DMS53 (cell line): ENCODE measurements at places on chromosomes 2 and 18.
A peak's percentile ranks its signal among the peaks of the same experiment; 100 is the strongest.

- peak; percentile 55 for DNase-seq
Observed at GRCh38 chr2:113282747-113283533, 4.2 kb upstream of the PAX8 start.

DNA sequence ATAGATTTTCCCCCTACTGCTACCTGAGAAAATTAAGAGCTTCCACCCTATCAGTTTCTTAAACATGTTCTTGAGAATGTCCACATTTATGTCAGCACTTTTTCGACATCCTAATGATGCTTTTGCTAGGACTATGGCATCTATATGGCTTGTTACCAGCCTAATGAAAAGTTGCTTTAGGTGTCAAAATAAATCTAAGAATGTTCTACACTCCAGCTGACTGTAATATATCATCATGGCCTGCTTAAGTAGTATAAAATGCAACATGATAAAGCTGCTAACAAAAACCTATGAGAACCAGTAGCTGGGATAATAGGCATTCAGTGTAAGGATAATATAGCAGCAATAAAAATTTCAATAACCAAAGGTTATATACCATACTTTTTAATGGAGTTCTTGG, 1983.5 kb upstream of the CELF4 start:
- DNase-seq = no peak

DNA sequence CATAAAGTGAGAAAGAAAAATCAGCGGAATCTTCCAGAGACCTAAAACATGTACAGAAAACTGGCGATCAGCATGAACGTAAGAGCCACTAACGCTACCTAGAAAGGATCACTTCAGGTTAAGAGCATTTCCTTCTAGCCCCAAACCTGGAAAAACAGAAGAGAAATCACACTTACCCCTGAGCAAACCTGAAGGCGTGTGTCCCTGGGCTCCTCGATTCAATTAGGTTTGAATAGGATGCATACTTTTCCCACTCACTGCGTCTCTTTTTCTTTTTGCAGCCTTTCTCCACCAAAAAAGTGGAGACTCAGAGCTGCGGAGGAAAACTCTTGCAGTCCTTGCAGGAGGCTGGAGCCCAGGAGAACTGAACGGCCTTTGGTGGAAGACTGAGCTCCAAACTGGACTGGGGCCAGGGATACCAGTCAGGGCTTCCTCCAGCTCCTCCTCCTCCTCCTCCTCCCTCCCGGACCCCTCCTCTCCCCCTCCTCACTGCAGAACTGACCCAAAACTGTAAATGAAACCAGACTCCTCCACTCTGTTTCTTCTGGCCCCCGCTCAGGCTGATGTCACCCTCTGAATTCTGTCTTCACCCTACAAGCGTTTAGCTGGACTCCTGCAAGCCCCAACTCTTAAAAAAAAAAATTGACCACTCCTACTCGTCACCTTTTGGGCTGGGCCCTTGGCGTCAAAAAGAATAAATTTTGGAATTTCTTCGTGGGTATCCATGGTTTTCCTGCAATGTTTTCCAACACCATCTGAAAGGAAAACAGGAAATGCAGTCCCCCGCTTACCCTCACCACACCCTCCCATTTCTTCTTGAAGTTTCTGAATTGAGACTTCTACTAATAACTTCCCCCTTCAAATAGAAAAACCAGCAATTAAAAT, at the start of gene COL6A3:
Gene COL6A3, minus strand, starts transcription at position 388 of the 885 bp plus-strand sequence. CDS start 17,347 bp downstream, outside the sequence.
- DNase-seq = no peak

DNA sequence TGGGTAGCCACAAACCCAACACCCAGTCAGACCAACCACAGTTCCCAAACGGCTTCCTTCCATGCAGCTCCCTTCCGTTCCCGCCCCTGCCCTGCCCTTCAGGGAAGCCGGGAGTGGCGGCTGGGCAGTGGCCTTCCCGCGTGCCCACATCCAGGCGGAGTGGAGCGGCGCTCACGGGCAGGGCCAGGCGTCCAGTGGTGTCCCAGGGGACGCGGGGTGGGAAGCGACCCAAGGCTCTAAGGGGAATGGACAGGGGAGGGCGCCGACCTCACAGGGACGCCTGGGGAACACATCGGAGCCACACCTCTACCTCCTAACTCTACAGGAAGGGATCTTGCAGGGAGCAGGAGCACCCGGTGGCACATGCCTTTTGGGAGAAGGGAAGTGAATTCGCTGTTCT, 225.9 kb upstream of the MGAT5 start:
- DNase-seq = no peak

GRCh38 chr2:85705680-85706039, 11.5 kb downstream of the GNLY start:
- peak; percentile 75 for DNase-seq

GRCh38 chr2:85501248-85501647, 37.7 kb upstream of the MAT2A start:
- DNase-seq = peak; percentile 37

DNA sequence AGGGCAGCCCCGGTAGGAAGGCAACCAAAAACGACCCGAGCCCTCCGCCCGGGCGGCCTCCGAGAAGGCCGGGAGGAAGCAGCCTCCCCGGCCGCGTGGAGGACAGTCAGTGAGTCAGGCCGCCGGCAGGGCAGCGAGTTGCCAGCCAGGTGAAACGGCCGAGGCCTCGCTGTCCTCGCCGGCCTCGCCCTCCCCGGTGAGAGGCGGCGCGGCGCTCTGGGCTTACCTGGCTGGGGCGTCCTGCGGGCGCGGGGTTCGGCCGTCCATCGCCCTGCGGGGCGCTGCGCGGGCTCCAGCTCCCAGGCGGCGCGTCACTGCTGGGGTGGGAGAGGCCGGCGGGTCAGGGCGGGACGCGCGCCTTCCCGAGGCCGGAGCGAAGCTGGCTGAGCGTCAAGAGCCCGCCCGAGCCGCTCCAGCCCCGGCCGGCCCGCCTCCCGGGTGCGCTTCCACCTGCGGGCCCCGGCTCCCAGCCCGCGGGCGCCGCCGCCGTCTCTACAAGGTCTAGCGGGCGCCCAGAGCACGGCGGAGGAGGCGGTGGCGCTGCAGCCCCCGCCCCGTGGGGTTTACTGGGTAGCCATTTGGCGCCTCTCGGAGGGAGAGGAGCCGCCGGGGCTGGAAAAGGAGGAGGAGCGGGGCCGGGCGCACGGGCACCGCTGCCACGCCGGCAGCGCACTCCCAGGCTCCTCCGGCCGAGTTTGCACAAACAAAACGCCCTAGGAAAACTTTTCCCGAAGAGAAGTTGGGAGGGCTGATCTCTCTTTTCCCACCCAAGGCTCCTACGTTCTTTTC, 499 bp downstream of the COBLL1 start:
- DNase-seq = peak; percentile 96
